ENCODE measurements at places on chromosomes 2 and 18.

DNA sequence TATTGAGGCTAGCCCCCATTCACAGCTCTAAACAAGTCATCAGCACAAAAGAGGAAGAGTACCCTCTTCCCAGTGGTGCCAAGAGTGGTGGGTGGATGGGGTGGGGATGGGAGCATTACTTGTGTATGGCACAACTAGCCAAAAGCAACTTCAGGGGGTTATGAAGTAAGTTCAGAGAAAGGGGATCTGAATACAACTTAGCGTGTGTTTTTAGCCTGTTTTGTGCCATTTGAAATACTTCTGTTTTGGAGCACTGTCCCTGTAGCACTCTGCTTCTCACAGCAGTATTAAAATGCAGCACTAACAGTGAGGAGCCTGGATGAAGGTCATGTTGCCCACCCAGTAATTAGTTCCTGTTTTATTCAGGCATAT, 113.5 kb downstream of the CRIM1 start:
- no peak for DNase-seq

DNA sequence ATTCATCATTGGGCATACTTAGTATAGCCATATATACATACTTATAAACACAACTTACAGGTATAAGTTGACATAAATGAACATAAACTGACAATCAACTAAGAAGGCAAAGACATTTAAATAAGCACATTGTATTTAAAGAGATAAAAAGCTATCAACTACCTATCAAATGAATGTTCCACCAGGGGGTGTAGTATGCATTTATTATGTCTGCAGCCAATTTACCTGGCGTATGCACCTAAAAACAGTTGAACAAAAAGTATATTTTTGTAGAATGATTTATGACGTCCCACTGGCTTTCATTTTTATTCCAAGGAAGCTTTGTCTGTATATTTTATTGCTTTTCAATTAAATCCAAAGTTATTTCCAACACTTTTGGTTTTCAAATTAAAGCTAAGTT, 323.5 kb downstream of the AFF3 start:
- DNase-seq = no peak

DNA sequence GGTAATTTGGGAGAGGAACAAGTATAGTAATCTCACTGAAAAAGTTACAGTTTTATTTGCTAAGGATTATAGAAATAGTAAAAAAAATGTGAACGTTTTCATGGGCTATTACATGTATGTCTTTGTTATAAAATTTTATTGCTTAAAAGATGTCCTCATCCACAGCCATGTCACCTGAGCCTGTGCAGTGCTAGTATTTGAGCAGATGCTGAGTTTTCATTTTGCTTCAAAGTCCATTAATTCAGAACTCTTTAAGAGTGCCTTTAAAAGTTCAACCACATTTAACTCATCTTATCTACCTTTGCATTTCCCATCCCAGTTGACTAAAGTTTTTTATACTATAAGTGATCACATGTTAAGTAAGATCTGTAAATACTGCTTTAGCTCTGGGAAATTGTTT, 52.6 kb downstream of the DPP10 start:
- no peak for DNase-seq

- no peak for DNase-seq
Measured at GRCh38 chr18:44816050-44816449, 135.4 kb downstream of the SETBP1 start.
